ENCODE measurements at places on chromosomes 1 and 21. TPM values are rescaled to one million over a fixed set of nuclear protein-coding genes. Genes with fewer than 3 reads are reported as not detected.

- peak; percentile 54 for DNase-seq
Observed at GRCh38 chr21:42973309-42973990, 912 bp upstream of the PKNOX1 start.

DNA sequence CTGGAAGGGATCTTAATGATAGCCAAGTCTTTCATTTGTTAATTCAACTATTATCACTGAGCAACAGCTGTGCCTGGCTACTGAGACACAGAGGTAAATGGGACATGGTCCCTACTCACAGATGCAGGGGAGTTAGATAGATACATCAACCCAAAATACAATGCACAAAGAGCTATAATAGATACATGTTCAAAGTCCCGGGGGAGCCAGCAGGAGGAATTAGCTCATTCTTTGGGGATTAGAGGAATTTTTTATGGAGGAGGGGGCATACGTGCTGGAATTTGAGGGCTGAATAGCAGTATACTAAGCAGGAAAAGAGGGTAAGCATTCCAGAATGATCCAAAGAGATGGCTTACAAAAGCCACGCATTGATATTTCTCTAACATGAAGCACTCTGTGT is 34.6 kb downstream of the C8B start:
- DNase-seq: no peak

- no peak for DNase-seq
Observed at GRCh38 chr1:115322631-115323030, 15.4 kb downstream of the NGF start.

DNA sequence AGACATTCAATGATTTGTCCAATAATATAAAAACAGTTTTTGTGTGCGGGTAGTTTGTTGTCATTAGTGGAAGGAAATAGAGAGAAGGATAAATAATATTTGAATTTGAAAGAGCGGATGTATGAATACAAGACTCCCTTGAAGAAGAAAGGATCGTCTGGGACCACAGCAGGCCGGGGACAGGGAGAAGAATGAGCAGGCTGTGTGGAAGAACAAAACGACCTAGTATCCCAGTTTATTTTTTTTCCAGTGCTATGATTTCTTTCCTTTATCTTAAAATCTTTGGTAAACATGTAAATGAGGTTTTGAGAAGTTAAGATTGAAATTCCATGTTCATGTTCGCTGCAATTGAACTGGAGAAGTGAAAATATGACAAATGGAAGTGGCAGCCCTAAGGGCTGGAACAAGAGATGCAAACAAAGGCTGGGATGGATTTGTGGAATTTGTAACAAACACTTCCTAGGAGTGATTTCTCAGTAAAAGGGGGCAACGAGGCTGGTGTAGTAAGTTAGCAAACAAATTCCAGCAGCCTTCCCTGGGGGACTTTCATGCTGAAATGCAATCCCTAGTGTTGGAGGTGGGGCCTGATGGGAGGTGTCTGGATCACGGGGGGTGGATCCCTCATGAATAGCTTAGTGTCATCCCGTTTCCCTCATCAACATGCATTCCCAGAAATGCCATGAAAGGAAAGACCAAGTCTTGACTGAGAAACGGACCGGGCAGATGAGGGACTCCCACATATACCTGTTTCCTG is 10.2 kb upstream of the IFI16 start:
- DNase-seq: peak; percentile 82

ZNF691 gene
- total RNA-seq: 8.6 TPM

THBS3 gene
- 54.6 TPM for total RNA-seq

AVPR1B gene
- total RNA-seq: not detected

GRCh38 chr1:111221633-111222291 is 5.8 kb upstream of the CHI3L2 start:
- DNase-seq: no peak

GRCh38 chr1:176090766-176091165 is 116.3 kb downstream of the COP1 start:
- no peak for DNase-seq

DNA sequence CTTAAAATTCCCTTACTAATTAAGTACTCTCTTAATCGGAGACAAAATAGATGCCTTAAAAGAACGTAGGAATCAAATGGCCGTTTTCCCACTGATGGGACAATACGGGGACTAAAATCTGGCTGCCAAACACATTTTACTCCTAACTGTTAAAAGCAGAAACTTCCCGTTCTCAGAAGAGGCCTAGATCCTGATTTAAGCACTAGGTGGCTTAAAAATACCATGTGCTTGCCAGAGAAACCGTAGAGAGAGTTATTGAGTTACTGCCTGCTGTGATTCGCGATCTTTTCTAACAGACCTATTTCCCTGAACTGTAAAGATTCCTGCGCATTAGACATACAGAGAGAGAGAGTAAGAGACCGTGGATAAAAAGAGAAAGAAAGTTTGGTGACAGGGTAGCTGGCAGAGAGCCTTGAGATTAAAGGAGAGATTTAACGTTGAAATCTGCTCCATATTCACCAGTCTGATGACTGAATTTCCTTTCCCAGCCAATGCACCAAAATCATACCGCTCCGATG is 54.4 kb upstream of the STUM start:
- DNase-seq: no peak

- DNase-seq: no peak
Observed at GRCh38 chr1:189206617-189207016, 1271.0 kb downstream of the BRINP3 start.

DNA sequence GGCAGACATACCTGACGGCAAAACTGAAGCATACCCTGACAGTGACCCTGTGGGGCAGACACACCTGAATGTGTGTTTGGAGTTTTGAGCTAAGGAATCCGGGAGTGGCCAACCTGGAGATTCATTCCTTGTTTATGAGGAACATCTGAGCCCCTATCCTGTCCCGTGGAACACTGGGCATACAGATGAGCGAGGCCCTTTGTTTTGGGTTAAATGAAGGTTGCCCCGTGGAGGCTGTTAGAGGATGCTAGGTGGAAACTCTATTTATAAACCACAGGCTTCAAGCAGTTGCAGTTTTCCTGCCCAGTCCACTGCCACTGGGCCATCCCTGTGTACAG is 18.1 kb downstream of the GALNT2 start:
- DNase-seq: no peak

DNA sequence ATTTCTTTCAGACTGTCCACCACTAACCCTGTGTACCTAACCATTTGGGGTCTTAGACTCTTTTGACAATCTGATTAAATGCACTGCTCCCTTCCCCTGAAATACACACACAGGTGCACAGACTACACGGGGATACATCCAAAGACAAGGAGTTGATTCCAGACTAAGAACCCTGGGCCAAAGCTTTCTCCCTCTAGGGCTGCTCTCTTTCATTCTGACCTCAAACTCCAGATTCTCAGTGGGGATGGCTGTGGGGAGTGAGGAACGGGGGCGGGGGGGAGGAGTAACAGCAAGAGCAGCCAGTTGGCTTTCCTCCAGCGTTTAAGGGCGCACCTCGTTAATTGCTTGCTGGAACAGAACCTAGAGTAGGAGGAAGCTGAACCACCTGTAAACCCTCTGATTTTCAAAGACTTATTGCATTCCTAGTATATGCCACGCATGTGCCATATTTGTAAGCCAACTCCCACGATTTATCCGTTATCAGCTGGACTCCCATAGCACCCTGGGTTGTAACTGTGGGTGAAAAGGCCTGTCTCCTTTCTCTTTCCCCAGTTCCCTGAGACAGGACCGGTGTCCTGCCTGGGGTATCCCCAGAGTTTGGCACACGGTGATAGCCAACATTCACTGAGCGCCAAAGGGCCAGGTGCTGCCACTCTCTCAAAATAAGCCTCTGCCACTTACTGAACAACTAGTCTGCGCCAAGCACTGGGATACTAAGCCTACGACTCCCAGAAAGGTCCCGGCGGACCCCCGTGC is 920 bp downstream of the MTHFR start:
- peak; percentile 74 for DNase-seq

CTSE gene
- 25.3 TPM for total RNA-seq

DNA sequence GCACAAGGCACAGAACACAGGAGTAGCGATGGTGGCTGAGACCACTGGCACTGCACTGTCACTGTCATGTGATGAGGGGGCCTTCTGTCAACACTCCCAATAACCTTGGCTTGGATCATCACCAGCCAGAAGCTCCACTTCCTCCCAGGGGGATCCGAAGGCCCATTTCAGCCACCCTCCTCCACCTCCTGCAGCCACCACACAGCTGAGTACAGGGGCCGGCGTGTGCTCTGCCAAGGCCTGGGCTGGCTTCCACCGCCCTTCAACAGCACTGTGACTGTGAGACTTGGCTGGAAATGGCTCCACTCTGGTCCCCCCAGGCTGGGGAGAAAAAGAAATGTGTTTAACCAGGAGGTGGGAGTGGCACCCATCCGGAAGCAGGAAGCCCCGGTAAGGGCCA is 9.9 kb upstream of the NADK start:
- DNase-seq: no peak

GRCh38 chr1:47650205-47650604 is 212.4 kb downstream of the FOXD2 start:
- peak; percentile 44 for DNase-seq
